Renal pelvis (tissue), 12 donors: ENCODE measurements at places on chromosomes 2 and 18. TPM values are rescaled to one million over a fixed set of nuclear protein-coding genes. Genes with fewer than 3 reads are reported as not detected.

The ERBB4 gene
- polyA plus RNA-seq, result 49.7 TPM

The USP40 gene
- polyA plus RNA-seq, result 80.7 TPM

The B3GNT7 gene
- 3.0 TPM for polyA plus RNA-seq

The PDE1A gene
- 19.8 TPM for polyA plus RNA-seq

The PXDN gene
- 178 TPM for polyA plus RNA-seq

The GALNT14 gene
- polyA plus RNA-seq, result 41.7 TPM

The GALNT3 gene
- 13.3 TPM for polyA plus RNA-seq

The RRM2 gene
- 62.1 TPM for polyA plus RNA-seq

The NAT8 gene
- 30.4 TPM for polyA plus RNA-seq

The EVA1A gene
- 15.0 TPM for polyA plus RNA-seq

The KIAA2012 gene
- 0.19 TPM for polyA plus RNA-seq

The SPAST gene
- 25.2 TPM for polyA plus RNA-seq

The CD8B gene
- 0.18 TPM for polyA plus RNA-seq

The RASGRP3 gene
- 25.3 TPM for polyA plus RNA-seq

The ALPG gene
- polyA plus RNA-seq, result not detected

The CELF4 gene
- 3.7 TPM for polyA plus RNA-seq

The CAPN13 gene
- 3.4 TPM for polyA plus RNA-seq

The GPR45 gene
- not detected for polyA plus RNA-seq

The PROKR1 gene
- polyA plus RNA-seq, result 0.21 TPM

The SERPINB4 gene
- polyA plus RNA-seq, result not detected

The LRRTM4 gene
- polyA plus RNA-seq, result 0.68 TPM

The SOWAHC gene
- 17.1 TPM for polyA plus RNA-seq

The LRRTM1 gene
- 41.7 TPM for polyA plus RNA-seq

The CNTNAP5 gene
- polyA plus RNA-seq, result 0.11 TPM

The NOSTRIN gene
- 30.6 TPM for polyA plus RNA-seq

The KCNE4 gene
- 15.3 TPM for polyA plus RNA-seq

The SLC5A7 gene
- 0.43 TPM for polyA plus RNA-seq

The SERPINB3 gene
- polyA plus RNA-seq, result not detected

The FKBP1B gene
- 10.4 TPM for polyA plus RNA-seq

The SERPINB2 gene
- polyA plus RNA-seq, result not detected

The C2orf15 gene
- 10.0 TPM for polyA plus RNA-seq

The CCL20 gene
- not detected for polyA plus RNA-seq

The AQP12A gene
- polyA plus RNA-seq, result 0.33 TPM

The KIF5C gene
- 4.4 TPM for polyA plus RNA-seq

The FBLN7 gene
- 12.1 TPM for polyA plus RNA-seq

The HRH4 gene
- polyA plus RNA-seq, result 0.13 TPM
